ENCODE measurements at places on chromosomes 1 and 21. TPM values are rescaled to one million over a fixed set of nuclear protein-coding genes. Genes with fewer than 3 reads are reported as not detected.

CFAP45 gene
- polyA plus RNA-seq: 8.0 TPM

NGF gene
- polyA plus RNA-seq: 0.86 TPM

SAMD11 gene
- polyA plus RNA-seq: 26.0 TPM

LCE2C gene
- polyA plus RNA-seq: not detected

HSF2BP gene
- polyA plus RNA-seq: 1.5 TPM

CACNA1S gene
- polyA plus RNA-seq: 0.10 TPM

LENEP gene
- polyA plus RNA-seq: 1.8 TPM

ZSWIM5 gene
- 4.2 TPM for polyA plus RNA-seq

CD53 gene
- polyA plus RNA-seq: 12.5 TPM

MIGA1 gene
- 19.9 TPM for polyA plus RNA-seq

FCN3 gene
- polyA plus RNA-seq: 19.2 TPM

DNA sequence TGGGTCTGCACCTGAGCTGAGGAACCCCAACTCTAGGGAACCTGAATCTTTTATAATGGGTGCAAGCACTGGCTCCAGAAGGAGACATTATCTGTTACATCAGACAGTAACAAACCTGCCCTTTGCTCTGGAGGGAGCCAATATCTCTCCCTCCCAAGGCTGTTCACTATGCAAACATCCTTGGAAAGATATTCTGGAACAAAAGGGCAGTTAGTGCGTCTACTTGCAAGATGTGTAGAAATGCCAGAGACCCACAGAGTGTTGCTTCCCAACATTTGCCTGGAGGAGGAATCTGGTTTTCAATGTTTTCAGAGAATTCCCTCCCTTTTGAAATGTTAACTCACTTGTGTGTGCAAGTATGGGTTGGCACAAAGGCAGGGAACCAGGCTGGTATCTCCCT lies 31.9 kb downstream of the UMODL1 start:
- no peak for DNase-seq

GRCh38 chr21:44473915-44474555 lies 18.7 kb downstream of the LRRC3 start:
- DNase-seq: no peak

GRCh38 chr1:221583465-221583864 lies 158.4 kb downstream of the DUSP10 start:
- DNase-seq: no peak

GRCh38 chr1:77831566-77831965 lies 52.1 kb downstream of the MIGA1 start:
- DNase-seq: no peak

- no peak for DNase-seq
Measured at GRCh38 chr1:67721650-67722291, 36.8 kb downstream of the GADD45A start.

- no peak for DNase-seq
Measured at GRCh38 chr1:159171688-159172501, 480 bp downstream of the CADM3 start.

DNA sequence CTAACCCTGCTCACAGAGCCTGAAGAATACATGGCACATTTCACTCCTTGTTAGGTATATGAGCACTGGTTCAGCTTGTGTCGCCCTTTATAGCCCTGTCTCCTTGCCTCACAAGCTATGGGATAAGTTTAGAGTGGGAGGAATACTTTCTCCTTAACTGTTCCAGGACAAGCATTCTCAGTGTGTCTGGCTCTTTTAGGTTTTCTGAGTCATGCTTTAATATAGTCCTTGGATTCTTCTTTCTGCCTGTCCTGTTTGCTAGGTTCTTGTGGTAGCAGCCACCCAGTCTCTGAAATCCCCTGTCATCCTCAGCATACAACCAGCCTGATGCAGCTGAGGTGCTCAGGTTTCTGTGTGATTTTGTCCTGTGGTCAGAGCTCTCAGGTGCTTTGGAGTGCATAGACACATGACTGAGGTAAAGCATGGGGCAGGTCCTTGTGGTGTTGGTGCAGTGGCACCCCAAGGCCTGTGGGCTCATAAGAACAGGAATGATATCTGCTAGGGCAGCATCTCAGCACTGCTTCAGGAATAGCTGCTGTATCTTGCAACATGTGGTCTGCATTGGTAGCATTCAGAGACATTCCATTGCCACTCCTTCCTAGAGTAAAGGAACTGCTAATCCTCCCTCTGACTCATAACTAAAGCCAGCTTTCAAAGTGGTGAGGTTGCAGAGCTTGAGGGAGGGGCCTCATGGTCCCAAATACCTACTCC lies 14.2 kb upstream of the CASQ2 start:
- no peak for DNase-seq

DNA sequence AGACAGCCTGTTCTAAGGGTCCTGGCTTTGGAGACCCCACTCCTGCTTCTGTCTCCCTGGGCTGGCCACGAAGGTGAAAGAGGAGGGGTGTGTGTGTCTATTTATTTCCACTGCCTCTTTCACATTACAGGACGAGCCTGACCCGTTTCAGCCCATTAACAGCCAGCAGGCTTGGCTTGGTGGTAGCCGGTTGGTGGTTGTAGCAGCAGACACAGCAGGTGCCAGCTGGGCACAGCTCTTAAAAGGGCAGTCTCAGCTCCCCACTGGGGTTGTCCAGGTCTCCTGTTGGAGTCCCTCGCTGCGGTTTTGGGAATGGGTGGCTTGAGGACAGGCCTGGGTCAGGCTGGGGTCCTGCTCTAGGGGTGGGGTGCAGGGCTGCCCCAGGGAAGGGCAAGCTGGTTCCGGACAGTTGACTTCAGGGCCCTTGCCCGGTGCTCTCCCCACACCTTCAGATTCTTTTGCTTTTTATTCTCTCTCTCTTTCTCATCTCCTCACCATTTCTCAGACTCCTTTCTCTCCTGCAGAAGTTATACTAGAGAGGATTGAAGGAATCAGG lies 84.6 kb downstream of the ACTL8 start:
- no peak for DNase-seq

GRCh38 chr1:211258310-211258755 lies 833 bp upstream of the RCOR3 start:
- peak; percentile 83 for DNase-seq

GRCh38 chr1:61387829-61388228 lies 305.5 kb downstream of the NFIA start:
- DNase-seq: no peak

- no peak for DNase-seq
Measured at GRCh38 chr1:110418729-110419128, 11.2 kb upstream of the LAMTOR5 start.

- DNase-seq: no peak
Measured at GRCh38 chr1:30545365-30545764, 178.0 kb downstream of the MATN1 start.

- no peak for DNase-seq
Measured at GRCh38 chr21:15367061-15367626, 302.3 kb upstream of the NRIP1 start.
